Stimulated activated CD8-positive, alpha-beta memory T cell treated with anti-CD3 and anti-CD28 coated beads, Interleukin-4, amount 100 ng/mL, for 1 hour (primary cell): ENCODE measurements at places on chromosomes 7 and 10.

- no peak for DNase-seq
Measured at GRCh38 chr10:23643111-23643780, 204.4 kb downstream of the OTUD1 start.

GRCh38 chr7:100547872-100548271 lies 8.9 kb downstream of the AGFG2 start:
- no peak for DNase-seq

DNA sequence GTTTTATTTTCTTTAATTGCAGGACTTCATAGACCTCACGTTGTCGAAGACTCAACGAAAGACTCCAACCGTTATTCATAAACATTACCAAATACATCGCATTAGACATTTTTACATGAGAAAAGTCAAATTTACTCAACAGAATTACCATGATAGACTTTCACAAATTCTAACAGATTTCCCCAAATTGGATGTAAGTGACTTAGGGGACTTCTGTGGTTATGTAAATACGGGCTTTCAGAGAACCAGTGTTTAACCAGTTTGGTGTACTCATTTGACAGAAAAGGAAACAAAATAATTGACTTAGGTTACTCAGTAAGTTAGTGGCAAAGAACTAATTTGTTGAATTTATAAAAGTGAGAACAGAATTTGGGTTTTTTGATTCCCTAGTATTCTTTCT lies 4.2 kb downstream of the GTPBP4 start:
- no peak for DNase-seq

DNA sequence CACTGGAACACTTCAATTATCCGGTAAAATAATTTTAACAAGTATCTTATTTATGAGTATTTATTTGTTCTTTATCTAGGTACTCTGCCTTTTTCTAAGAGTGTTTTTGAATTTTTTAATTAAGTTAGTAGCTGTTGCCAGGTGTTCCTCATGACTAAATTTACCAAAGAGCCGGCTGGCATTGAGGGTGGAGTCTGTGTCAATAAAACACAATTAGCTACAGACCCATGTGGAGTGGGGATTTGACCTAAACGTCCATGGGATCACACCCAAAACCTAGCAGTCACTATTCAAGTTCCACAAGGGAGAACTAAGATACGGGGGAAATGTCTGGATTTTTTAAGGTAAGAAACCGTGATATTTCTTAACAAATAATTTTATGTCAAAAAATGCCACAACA lies 9.8 kb downstream of the SLC16A12 start:
- no peak for DNase-seq

DNA sequence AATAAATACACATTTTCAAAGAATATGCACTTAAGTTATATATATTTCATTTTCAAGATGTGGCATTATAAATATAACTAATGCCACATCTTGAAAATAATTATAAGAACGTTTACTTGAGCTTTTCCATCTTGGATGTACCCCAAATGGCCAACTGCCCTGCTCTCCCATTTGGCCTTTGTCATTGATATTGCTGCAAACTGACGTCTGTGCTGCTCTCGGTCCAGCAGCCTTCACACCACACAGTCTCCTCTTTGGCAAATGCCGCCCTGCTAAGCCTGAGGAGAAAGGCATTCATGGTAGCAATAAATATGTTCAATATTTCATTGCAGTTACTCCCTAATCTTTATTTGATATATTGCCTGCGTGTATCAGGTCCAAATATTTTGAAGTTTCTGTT lies 384.6 kb upstream of the ADARB2 start:
- no peak for DNase-seq

- DNase-seq: no peak
Measured at GRCh38 chr7:90178679-90179278, 24.5 kb downstream of the STEAP1 start.

DNA sequence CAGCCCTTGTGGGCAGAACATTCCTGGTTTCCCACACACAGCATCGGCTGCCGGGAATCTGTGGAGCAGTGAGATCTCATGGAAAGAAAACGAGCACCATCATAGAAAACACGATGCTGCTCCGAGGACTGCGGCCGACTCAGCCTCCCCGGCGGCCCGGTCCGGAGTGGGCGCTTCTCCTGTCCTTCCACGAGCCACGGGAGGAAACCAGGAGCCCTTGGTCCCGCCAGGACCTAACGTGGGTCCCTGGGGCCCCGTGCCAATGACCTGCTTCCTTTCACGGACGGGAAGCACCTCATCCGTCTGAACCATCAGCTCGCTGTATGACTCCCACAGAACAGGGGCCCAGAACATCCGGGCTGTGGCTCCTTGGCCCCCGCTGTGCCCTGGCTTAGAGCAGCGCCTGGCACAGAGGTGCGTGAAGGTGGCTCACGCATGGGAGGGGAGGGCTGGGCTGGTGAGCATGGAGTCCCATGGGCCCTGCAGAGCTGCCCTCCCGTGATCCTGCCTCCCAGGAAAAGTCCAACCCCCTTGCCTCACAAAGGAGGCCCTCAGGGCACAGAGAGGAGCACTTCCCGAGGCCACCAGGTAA lies 280.5 kb downstream of the MAD1L1 start:
- DNase-seq: no peak

- DNase-seq: no peak
Measured at GRCh38 chr7:798921-799470, 33.3 kb upstream of the SUN1 start.

- DNase-seq: no peak
Measured at GRCh38 chr7:144074374-144074773, 4.8 kb downstream of the OR2A25 start.

GRCh38 chr7:48158404-48158803 lies 12.9 kb upstream of the ABCA13 start:
- no peak for DNase-seq

DNA sequence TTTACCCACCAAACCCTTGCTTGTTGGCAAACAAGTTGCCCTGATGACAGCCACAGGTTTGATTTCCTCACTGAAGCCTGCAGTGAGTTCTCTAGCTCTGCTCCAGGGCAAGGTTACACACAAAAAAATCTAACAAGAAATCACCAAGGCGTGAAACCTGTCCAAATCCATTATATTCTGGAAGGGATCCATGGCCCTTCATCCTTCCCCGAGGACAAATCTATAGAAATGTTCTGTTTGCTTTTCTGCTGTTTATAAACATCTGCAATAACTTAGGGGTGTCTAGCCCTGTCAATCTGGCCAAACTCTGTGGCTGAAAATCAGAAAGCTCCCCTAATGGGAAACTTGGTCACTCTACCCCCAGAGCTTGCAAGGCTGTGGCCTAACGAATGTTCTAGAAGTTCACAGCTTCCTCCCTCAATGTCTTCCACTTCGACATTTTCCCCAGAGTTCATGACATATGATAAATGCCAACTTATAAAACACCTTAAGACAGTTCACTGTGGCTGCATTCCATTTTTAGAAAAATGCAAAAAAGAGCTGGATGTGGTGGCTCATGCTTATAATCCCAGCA lies 164.5 kb downstream of the PRPF18 start:
- no peak for DNase-seq

- no peak for DNase-seq
Measured at GRCh38 chr7:157662110-157662791, 325.4 kb downstream of the DNAJB6 start.

- no peak for DNase-seq
Measured at GRCh38 chr10:132297526-132297925, 10.2 kb downstream of the STK32C start.

GRCh38 chr10:89540420-89540949 lies 5.1 kb upstream of the SLC16A12 start:
- DNase-seq: no peak

DNA sequence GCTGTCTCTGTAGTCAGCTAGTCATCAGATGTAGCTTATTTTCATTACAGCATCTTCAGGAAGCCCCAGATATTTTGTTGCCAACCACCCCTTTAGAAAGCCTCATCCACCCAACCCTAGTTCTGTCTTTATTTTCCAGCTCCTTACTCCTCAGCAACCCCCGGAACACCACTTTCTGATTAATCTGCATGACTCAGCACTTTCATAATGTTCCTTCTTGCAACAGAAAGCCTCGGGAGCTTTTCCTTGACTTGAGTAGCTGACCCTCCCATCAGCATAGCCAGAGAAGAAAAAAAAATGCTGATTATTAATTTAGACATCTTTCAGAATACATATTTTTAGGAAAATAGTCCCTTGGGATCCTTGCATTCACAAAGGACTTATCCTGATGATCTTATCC lies 244.0 kb upstream of the CXCL12 start:
- no peak for DNase-seq

- no peak for DNase-seq
Measured at GRCh38 chr7:128920913-128921582, 10.5 kb upstream of the KCP start.

DNA sequence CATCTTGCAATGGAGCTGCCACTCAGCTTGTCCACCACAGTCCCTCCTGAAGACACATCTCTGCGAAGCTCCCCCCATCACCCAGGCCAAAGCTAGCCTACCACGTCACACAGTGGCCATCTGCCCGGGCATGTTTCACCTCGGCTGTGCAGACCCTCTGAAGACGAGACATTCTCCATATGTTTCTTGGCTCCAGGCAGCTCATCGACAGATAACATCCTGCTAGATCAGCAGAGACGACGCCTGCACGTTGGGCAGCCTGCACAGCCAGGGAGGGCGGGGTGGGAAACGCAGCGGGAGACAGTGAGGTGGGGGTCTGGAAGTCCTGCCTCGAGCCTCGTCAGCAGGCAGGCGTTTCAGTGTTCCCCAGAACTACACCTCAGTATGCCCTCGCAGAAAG lies 53.0 kb downstream of the PTPRN2 start:
- no peak for DNase-seq

DNA sequence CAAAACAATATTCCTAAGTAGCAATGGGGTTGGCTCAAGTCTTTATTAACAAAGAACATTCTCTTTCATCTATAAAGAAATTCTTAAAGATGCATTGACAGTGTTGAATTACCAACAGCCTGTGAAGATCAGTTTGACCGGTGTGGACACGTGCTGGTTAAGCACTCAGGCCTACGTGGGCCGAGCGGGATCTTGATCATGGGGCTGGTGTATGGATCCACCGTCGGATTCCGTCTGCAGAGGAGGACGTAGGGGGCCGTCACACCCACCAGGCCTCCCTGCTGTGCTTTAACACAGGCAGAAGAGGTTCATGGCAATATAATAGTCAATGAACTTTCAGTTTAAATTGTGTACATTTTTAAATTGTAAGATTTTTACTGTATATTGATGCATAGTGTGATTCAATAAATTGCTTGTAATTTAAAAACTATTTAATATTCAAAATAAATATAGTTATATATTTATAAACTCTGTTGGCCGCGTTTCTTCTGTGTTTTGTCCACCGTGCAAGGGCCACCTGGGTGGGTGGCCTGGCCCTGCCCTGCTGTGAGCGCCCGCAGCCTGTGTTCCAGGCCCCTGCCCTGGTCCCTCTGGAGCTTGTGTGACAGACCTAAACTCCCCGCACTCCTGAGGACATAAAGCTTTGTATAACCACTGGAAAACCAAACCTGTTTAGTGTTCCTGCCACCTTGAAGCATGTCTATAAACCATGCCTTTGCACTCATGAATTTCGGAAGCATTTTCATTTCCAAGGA lies 1.9 kb upstream of the BHLHA15 start:
- no peak for DNase-seq

DNA sequence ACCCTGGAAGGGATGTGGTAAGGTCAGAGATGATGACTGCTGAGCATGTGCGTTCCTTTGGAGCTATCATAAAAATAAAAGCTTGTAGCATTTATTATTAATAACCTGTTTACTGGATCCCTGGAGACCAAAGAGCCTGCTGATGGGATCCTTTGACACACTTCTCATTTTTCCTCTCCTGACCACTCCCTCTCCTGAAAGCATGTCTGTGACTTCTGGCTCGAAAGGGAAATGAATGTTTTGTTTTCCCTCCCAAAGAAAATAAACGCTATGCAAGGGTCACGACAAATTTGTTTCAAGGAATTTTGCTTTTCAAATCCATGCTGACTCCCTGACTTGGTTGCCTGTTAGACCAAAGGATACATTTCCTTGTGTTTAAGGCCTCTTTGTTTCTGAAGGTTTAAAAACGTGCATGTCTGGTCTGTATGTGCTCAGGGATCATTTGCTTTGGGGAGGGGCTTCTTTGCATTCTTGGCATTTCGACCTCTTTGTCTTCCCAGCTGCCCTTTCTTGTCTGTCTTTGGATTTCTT lies 185.1 kb upstream of the AGK start:
- no peak for DNase-seq

DNA sequence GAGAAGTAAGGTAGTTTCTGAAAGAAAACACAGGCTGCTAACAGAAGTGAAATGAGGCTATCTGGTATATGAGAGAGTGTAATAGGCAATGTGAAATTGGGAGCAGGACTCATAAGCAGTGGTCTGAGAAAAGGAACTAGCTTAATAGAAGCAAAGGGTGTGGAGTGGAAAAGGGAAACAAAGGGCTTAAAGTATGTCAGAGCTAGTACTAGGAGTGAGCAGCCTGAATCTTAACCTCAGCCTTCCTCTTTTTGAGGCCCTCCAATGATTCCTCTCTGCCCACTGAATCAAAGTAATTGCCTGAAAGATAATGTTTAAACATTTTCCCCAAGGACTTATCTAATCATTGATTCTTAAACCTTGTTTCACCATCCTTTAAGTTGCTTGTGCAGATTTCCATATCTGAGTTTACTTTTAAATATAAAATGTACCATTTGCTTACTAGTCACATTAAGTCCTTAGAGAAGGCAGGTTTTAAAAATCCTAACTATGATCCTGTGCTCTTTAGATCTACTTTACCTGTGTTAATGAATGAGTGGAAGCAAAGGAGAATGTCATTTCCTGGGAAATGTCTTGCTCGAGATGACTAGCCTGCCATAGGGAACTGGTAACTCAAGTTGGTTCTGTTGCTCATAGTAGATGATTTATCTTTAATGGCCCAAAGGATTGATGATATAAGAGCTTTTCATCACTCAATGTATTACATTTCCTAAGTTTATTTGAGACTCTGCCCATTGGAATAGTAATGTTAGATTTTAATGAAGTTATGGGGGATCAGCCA lies 155.0 kb downstream of the SKAP2 start:
- no peak for DNase-seq

DNA sequence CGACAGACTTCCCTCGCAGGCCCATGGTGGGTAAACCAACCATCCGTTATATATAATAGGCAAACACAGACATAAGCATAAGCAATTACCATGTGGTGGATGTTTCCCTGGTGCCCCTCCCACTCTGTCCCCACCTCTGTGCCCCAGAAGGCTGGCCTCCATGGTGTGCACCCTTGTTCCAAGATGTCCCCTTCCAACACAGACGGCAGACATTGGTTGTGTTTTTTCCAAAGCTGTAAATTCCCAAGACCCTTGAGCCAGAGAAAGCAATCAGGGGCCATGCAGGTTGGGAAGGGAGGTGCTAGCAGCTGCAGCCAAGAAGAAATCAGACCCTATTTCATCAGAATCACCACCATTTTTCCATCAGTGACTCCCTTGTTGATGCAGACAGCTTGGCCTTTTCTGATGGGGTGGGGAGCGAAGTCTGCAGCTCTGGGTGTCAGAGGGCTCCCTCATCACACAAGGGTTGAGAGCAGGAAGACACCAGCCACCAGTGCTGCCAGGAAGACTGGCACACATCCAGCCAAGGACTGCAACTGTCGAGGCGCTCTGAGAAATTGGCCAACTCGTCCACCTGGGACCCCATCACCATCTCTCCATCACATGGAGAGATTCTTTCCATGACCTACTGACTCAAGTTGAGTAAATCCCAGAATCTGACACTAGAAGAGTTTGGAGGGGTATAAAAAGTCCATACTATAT lies 86.8 kb upstream of the CHST15 start:
- DNase-seq: no peak

GRCh38 chr10:76547352-76547972 lies 1090.1 kb downstream of the KCNMA1 start:
- DNase-seq: no peak

- DNase-seq: no peak
Measured at GRCh38 chr7:90720984-90721760, 125.1 kb downstream of the CDK14 start.
